SK-N-SH (cell line): ENCODE measurements at places on chromosomes 5 and 9.
A peak's percentile ranks its signal among the peaks of the same experiment; 100 is the strongest.

DNA sequence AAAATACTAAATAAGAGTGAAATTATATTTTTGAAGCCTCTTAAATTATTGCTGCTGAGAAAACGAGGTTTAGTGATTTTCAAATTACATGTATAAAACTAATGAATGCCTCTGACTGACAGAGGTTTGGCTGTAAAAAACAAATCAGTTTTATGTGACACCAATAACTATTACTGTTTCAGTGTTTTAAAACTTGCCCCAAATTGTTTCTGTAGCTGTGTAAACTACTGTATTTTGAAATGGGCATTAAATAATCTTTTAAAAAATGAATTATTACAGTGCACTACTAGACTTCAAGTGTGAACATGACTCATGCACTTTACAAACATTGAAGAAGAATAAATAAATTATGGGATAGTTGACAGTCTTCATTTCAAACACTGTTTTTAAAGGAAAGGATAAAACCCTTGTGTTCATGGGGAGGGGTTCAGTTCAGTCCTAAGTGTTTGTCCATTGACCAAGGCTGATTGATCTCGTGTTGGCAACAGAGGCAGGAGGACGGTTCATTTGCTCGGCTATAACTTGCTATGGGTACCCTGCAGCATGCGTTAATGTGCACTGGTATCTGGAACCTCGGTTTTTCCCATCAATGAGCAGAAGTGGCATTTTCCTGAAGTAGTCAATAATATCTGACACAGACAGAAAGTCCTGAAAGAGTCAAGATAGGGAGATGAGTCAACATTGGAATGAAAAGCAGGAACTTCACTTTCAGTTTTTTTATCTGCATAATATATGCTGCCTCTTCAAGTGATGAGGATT is 15.6 kb downstream of the C5orf58 start:
- DNase-seq = no peak

GRCh38 chr5:159310511-159310910 is 19.8 kb downstream of the IL12B start:
- DNase-seq = no peak

DNA sequence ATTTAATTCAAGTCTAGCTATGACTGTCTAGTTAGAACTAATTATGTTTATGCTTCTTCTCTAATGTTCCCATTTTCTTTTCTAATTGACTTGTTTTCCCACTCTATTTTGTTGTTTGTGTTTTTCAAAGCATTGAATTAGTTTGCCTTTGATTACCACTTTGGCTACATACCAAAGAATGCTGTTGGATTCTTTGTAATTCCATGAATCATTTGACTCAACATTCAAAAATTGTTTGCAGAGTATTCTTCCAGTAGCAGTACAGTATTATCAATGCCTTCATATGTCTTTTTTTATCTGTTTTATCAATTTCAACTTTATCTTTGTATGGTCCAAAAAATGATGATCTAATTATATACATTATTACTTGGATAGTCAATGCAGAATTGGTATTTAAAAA is 288.7 kb downstream of the RFX3 start:
- no peak for DNase-seq

GRCh38 chr9:110514897-110515296 is 64.6 kb downstream of the SVEP1 start:
- DNase-seq = no peak

DNA sequence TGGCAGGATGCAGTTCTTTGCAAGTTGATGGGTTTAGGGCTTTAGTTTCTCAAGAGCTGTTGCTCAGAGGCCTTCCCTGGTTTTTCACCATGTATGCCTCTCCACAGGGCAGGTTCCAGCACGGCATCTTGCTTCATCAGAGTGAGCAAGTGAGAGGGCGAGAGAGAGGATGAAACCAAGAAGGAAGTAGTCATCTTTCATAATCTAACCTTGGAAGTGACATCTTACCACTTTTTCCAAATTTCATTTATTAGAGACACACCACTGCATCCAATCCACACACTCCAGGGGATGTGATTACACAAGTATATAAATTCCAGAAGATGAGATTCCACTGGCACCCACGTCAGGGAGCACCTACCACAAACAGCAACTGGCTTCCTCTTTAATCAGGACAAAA is 294.4 kb downstream of the MARCHF11 start:
- no peak for DNase-seq

DNA sequence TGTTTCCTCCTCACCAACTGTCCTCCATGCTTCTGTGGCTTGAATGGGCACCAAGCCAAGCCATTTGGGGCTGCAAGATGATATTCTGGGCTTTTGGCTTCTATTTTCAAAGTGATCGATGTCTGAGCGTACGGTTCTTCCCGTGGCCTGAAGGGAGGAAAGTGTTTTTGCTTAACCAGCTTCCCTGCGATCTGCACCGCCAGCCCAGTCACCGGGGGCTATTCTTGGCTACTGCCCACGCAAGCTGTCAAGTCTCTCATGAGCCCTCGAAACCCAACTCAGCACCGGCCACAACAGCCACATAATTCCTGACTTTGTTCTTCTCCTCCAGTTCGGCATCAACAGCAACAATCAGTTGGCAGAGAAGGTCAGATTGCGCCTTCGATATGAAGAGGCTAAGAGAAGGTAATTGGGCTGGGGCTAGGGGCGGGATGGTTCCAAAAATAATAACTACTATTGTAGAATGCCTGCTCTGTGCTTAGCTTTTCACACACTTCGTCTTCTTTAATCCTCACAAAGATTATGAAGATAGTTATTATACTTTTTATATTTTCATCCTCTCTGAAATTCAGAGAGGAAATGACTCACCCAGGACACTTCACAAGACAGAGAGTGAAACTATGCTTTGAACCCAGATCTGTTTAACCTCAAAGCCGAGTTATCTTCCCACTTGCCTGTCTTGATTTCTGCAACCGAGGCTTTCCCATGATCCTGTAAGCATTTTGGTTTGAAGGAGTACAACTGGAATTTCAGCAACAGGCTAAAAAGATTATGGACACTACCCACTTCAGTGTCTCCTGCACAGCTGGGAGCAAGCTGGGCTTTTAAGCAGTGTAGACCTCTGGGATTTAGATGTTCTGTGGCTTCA is 76.4 kb upstream of the RARS1 start:
- no peak for DNase-seq

DNA sequence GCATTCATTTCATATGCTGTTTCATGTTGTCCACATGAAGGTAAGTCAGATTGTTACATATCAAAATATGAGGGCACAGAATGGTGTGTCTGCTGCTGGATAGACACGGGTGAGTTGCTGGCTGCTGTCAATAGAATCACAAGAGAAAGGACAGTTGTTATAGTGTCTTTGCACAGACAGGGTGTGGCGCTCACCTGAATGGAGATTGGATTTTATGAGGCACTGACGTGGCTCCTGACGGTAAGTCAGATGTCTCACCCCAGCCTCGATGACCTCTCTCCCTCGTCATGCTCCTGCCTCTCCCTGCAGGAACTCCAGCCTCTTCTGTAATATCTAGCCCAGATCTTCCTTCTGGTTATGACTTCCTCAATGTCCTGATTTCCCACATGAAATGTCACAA is 75.4 kb upstream of the SELENOP start:
- no peak for DNase-seq

DNA sequence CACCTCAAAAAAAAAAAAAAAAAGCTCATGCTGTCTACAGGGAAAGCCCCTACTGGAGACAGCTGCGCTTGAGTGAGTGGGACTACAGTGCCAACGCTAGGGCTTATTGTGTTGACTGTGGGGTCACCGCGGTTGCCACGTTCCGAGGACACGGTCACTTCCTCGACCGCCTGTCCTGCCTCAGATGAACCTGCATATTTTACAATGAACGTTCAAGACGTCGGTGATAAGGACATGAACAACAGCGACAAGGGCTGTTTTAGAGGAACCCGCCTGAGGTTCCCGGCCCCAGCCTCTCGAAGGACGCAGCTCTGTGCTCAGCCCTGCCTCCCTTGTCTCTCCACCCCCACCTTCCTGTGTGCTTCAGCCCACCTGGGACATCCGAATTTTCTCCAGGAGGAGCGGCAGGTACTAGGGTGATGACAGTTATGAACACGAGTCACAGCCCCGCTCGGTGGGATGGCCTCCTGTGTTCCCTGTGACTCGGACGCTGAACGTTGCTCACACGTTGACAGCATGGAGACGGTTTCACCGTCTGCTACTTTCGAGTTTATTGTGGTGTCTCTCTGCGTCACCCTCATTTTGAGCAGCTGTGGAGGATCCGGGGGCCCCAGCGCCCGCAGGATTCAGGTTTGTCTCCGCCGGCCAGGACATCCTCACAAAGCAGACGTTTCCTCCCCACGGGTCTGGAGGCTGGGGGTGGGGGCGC is 11.3 kb upstream of the DIPK1B start:
- no peak for DNase-seq

DNA sequence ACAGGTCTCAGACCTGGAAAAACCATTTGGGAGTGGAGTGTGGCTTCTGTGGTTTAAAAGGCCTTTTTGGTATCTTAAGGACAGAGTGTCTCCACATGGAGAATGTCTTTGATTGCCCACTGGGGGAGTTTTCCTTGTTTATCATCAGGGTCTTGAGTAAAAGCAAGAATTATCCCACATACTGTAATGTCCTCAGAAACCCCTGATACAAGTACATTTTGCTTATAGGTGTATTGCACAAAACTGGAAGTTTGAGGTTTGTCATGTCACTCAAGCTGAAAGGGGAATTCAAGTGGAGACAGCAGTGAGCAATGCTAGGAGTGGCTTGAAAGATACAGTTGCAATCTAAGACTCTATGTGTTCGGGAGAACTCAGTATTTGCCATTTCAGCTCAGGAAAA is 62.7 kb upstream of the GRAMD2B start:
- no peak for DNase-seq

DNA sequence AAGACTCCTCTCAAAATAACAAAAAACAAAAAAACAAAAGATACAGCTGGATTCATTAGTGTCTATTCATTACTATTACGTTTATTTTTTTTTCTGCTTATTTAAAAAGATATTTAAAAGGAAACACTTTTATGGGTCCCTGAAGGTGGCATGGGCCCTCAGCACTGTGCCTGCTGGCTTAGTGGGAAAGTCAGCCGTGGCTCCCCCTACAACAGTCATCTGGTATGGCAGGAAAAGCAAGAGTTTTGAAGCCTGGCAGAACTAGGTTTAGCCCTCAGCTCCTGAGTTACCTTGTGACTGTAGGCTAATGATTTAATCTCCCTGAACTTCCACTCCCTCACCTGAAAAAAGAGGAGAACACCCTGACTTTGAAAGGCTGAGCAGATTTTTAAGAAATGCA is 135.6 kb downstream of the GOLPH3 start:
- no peak for DNase-seq

- no peak for DNase-seq
Observed at GRCh38 chr5:110018509-110018908, 328.8 kb downstream of the MAN2A1 start.

DNA sequence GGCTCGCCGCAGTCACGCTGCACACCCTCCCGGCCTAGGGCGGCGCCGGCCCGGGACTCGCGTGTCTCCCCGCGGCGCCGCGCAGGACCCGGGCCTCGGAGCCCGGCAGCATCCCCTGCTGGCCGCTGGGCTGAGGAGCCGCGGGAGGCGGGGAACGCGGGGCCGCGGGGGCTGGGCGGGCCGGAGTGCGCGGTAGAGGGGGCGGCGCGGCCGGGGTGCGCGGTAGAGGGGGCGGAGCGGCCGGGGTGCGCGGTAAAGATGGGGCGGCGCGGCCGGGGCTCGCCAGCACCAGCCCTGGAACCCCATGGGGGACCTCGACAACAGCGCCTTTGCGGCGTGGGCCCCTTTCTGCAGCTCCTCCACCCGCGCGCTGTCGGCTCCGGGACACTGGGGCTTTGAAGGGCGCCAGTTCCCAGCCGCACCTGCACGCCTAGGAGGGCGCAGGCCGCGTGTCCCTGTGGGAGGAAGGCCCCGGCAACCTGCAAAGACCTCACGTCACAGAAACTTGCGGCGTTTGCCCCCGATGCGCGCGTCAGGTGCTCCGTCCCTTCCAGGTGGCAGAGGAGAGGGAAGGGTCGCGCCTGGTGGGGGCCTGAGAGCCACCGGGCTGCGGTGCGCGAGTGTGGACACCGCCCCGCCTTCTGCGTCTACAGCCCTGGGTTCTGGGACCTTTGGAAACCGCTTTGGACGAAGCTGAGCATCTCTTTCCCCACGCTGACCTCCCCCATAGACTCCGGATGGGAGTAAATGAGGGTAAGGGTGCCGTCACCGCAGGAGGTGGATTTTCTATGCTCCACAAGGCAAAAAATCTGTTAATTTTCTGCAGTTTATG is 49.6 kb downstream of the NSUN2 start:
- DNase-seq = peak; percentile 97

- peak; percentile 40 for DNase-seq
Observed at GRCh38 chr5:31702712-31703111, 63.8 kb downstream of the PDZD2 start.

DNA sequence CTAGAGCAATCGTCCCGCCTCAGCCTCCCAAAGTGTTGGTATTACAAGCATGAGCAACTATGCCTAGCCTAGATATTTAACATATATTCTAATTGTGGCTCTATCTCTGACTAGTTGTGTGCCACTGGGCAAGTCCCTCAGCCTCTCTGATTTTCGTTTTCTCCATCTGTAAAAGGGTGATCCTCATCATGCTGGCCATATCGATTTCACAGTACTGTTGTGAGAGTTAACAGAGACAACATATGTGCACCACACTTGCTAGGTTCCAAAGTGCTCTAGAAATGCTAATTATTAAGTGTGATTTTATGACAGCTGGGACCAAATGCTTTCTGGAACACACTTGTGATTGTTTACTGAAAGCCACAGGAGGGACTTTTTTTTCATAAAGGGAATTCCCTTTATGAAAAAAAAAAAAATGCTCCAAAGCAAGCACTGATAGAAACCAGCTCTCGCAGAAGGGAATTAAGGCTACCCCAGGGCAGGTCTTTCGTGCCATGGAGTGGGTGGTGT is 78.5 kb upstream of the EPB41L4B start:
- no peak for DNase-seq
